Activated CD8-positive, alpha-beta memory T cell treated with anti-CD3 and anti-CD28 coated beads for 48 hours (primary cell): ENCODE measurements at places on chromosomes 5 and 9.

GRCh38 chr9:121138973-121139372, 62.7 kb downstream of the RAB14 start:
- DNase-seq = no peak

GRCh38 chr5:13939638-13940037, 4.8 kb downstream of the DNAH5 start:
- no peak for DNase-seq

DNA sequence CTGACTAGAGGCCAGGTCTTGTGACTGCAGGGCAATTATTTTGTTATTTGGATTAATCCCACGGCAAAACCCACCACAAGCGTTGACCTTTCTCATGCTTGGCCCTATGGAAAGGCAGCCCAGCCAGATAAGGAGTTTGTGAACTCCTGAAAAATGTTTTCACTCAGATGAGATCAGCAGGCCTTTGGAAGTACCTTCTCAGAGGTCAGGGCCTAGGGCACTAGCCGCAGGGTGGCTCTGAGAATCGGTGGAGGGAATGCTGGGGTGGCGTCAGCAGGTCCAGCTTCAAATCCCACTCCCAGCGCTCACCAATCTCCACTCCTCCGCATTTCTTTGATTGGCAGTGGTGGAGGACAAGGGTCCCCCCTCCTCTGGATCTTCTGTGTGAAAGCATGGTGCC, 194.4 kb downstream of the GADD45G start:
- no peak for DNase-seq

- no peak for DNase-seq
These were observed 4.8 kb downstream of the ANKRD34B start for GRCh38 chr5:80565330-80565729.

GRCh38 chr9:37596504-37596903, 4.1 kb upstream of the TOMM5 start:
- DNase-seq = no peak

GRCh38 chr5:111223101-111223786, 940 bp upstream of the CAMK4 start:
- DNase-seq = no peak

GRCh38 chr5:92177926-92178487, 794.9 kb upstream of the ARRDC3 start:
- no peak for DNase-seq

DNA sequence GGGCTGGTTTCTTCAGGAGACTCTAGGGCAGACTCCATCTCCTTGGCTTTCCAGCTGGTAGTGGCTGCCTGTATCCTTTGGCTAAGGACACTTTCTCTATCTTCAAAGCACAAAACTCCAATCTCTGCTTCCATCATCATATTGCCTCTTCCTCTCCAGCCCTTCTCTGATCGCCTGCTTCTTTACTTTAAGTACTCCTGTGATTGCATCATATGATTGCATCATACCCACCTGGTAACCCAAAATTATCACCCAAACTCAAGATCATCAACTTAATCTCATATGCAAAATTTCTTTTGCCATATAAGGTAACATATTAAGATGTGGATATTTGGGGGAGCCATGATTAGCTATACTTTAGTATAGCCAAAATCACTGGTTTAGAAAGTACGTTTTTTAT, 1092.6 kb upstream of the CDH6 start:
- no peak for DNase-seq

DNA sequence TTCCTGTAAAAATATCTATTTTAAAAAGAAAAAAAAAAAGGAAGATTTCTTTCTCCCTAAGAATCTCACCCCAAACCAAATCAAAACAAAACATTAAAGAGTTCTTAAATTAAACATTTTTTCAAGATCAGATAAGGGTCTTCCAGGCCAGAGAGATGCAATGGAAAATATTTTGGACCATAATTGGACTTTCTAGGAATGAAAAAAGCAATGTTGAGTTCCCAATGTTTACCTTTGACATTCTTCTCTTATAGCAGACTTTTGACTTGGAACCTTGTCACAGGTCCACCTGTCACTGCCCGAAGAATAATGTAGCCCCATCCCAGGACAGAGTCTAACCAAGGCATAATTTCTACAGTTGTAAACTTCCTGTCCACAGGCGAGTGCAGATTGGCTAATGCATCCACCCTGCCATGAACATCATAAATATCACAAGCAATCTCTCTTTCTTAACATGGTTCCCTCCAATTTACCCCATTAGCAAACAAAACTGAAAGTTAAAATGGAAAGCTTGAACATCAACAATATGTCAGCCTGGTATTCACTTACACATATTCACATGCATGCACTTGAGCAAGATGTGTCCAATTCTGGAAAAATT, 121.7 kb upstream of the ZNF366 start:
- DNase-seq = no peak

DNA sequence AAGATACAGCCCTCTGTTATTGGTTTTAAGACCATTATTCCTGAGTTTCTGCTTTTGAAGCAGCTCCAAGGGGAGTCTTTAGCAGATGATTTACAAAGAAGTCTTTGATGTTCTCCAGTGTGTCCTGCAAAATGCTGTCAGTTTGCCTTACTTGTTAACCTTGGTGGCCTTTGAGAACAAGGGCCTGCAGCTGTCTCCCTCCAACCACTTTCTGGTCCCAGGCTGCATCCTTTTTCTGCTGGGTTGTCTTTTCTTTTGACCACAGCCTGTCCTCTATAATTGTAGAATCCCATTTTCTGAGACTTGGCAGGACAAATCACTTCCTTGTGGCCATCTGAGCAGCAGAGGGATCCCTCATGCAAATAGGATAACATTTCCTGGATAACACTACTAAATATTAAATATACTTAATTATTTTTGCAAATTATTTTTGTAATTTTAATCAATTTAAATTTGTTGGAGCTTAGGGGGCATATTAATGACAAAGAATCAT, 281.4 kb downstream of the DMRT2 start:
- no peak for DNase-seq

DNA sequence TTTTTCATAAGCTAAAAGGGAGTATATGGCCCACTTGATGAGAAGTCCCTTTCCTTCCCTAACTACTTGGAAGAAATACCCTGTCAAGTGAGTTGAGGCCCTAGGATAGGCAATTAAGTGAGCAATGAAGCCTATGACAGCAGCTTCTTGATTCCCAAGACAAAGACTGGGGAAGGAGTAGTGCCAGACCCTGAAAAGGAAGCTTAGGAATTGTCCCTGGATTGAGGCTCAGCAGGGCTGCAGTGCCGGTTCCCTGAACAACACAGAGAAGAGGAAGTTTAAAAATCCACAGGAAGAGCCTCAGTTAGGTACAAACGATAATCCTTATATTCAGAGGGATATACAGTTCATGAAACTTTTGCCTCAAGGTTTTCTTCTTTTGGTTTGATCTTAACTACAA, 61.8 kb upstream of the RAD23B start:
- no peak for DNase-seq
